ENCODE measurements at places on chromosomes 16 and 17.

GRCh38 chr17:67575325-67575724, 142.4 kb upstream of the NOL11 start:
- no peak for DNase-seq

- no peak for DNase-seq
Observed at GRCh38 chr16:66457888-66458287, 30.8 kb downstream of the BEAN1 start.

- no peak for DNase-seq
Observed at GRCh38 chr17:50868602-50869001, 2.4 kb upstream of the TOB1 start.

DNA sequence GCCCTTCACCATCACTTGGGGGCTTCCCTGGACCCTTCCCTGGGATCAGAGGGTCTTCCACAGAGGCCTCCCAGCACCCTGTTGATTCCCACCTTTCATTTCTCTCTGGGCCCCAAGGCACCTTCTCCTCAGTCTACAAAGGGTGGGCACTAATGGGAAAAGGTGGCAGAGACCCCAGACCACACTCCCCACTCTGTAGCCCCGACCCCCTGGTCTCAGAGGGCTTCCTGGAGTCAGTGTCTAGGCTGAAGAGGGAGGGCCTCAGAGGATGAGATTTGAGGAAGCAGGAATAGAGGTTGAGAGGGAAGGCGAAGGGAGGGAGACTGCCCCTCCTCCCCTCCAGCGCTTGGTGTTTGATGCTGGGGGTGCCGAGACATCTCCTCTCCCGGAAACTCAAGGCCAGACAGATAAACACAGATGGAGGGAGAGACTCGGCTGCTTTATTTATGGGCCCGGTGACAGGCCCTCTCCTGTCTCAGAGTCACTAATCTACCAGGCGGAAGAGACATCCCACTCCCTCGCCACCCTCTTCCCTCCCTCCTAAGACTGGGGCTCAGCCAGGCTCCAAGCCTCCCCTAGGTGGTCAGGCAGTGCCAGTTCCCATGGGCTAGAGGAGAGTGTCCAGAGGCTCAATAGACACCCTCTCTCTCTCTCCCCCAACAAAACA, 18.5 kb upstream of the SP2 start:
- DNase-seq: no peak

DNA sequence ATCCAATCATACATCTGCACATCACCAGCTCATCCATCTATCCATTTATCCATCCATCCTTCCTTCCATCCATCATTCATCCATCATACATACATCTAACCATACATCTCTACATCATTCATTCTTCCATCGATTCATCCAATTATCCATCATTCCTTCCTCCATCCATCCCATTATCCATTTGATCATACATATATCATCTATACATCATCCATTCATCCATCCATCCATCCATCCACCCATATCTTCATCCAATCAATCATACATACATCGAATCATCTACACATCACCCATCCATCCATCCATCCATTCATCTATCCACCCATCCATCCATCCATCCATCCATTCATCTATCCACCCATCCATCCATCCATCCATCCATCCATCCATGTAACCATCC, 29.3 kb upstream of the STH start:
- DNase-seq: no peak

DNA sequence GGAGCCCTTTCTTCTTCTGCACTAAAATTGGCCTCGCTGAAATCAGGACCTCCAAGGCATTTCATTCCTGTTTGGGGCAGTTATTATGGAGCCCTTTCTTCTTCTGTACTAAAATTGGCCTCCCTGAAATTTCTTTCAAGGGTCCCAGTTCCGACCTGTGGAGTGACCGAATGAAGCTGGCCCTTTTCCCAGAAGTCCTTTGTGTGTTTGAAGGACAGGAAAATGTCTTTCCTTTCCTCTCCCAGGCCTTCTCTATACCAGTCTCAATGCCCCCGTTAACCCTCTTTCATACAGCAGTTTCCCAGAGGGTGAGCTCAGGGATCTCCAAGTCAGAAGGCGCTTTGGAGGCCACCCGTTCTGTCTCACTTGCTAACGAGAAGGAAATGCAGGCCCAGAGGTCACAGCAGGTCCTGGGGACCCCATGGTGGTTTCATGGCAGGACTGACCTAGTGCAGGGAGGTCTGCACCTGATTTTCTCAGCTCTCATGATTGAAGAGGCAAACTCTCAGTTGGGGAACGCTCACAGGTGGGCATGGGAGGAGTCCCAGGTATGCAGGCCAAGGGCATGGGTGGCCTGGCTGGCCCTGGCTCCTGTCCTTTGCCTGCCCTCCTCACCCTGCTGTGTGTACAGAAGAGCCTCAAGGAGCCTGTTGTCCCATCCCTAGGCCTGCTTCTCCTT, 37.1 kb upstream of the DOC2B start:
- no peak for DNase-seq

DNA sequence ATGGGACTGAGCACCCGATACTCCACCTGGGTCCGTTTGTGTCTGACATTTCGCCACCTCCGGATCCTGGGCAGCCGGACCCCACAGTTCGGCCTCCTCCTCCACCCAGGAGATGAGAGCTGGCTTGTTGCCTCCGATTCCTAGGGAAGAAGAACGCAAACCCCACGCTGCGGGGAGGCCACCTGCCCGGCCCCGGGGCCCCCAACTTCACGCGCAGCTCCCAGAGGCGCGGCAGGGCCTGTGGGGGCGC, 542 bp downstream of the ZNF764 start:
- DNase-seq: no peak

DNA sequence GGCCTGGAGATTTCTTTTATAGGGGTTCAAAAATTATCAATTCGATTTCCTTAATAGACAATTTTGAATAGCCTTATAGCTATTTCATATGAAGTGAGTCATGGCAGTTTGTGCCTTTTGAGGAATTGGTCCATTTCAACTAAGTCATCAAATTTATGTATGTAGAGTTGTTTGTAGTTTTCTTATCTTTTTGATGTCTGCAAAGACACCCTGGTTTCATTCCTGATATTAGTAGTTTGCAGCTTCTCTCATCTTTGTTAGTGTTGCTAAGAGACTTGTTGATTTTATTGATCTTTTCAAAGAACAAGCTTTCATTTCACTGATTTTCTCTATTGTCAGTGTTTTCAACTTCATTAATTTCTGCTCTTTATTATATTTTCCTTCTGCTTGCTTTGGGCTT, 44.2 kb downstream of the N4BP1 start:
- no peak for DNase-seq

DNA sequence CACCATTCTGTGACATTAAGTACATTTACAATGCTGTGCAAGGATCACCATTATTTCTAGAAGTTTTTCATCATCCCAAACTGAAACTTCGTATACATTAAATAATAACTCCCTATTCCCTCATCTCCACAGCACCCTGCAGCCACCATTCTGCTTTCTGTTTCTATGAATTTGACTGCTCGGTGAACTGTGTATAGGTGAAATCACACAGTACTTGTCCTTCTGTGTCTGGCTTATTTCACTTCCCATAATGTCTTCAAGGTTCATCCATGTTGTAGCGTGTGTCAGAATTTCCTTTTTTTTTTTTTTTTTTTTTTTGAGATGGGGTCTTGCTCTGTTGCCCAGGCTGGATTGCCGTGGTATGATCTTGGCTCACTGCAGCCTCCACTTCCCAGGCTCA, 20.4 kb downstream of the RAP1GAP2 start:
- DNase-seq: no peak

DNA sequence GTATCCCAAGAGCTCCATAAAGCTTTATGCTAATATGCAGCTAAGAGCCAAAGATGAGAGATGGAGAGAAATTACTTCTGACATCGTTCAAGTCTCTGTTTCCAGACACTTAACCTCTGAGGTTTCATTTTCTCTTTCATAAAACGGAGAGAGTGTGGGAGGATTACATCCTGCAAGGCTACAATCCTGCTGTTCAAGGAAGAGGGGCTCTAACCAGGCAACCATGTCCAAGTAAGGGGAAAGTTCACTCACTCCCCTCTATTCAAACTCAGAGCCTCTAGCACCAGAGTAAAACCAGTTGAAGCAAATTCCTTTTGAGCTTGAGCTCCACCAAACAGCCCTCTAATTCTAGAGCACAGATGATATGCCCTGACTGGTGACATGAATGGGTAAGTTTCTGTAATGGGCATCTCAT, 397.4 kb downstream of the NPIPA8 start:
- no peak for DNase-seq

GRCh38 chr17:77208217-77208808, 67.5 kb downstream of the SEC14L1 start:
- no peak for DNase-seq

DNA sequence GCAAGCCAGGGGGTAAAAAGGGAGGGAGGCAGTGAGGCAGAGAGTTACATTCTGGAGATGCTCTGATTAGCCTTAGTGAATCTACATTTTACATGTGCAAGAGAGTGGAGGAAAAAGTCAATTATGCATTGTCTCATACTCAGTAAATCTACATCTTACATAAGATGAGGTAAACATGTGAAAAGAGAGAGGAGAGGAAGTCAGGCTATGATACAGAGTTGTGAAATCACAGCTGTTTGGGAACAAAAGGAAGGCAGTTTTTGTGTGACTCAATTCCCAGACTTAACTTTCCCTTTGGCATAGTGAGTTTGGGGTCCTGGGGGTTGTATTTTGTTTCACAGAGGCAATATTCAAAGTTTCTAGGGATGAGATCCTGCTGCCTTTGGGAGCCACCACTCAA, 67.8 kb downstream of the GP2 start:
- DNase-seq: no peak

DNA sequence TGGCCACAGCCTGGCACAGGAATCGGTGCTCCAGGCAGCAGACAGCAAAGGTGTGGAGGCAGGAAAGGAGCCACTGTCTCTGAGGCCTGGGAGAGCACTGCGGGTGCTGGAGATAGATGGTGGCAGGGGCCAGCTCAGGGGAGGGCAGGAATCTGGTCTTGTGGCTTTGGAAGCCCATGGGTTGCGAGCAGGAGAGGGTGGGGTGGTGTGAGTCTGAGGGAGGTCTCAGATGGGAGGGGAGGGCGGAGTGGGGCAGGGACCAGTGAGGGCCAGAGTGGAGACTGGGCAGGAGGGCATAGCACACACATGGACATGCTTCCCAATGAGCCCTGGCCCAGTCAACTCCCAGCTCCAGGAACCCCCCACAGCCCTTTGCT, 70.1 kb downstream of the SREBF1 start:
- no peak for DNase-seq

- DNase-seq: peak; percentile 92
Observed at GRCh38 chr17:18857864-18858566, at the start of gene PRPSAP2. PRPSAP2 (plus strand) TSS chr17:18858131; CDS start chr17:18865834, 7,703 bp downstream.

- no peak for DNase-seq
Observed at GRCh38 chr17:73623247-73623646, 21.0 kb downstream of the SDK2 start.

DNA sequence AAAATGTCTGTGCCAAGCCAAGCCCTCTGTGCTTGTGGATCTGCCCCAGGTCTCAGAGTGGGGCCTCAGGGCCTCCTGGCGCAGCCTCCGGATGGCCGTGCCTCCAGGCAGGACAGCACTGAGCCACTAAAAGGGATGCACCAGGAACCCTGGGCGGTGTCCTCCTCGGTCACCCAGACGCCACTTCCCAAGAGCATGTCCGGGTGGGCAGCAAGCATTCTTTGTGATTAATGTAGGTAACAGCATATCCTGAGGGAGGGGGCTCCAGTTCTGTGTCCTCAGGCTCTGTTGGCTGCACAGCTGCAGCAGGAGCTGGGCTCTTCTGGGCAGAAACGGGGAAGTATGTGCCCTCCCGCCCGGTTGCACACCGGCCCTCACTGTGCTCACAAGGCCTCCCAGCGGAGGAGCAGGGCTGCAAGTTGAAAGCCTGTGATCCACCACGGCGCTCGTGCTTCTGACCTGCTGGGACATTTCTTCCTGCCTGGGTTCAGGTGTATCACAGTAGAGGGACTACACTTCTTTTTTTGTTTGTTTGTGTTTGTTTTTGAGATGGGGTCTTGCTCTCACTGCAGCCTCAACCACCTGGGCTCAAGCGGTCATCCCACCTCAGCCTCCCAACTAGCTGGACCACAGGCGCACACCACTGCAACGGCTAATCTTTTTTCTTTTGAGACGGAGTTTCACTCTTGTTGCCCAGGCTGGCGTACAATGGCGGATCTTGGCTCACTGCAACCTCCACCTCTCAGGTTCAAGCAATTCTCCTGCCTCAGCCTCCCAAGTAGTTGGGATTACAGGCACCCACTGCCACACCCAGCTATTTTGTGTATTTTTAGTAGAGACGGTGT, 37.9 kb upstream of the CHMP6 start:
- no peak for DNase-seq

DNA sequence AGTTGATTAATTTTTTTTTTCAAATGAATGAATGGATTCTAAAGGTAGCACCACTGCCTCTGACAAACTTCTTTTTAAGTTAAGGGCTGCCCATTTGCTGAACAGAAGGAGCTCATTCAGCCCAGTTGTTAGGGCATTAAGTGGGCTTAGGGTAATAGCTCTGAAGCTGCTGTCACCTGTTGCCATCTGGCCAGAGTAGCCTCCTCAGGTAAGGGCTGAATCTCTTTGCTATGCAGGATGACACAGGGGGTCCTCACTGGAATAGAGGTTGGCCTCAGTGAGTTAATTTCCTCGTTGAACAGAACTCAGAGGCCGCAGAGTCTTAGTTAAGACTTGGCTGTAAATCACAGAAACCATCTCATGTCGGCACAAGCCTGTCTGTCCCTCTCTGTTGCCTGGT, 232.8 kb downstream of the CCDC182 start:
- DNase-seq: no peak

DNA sequence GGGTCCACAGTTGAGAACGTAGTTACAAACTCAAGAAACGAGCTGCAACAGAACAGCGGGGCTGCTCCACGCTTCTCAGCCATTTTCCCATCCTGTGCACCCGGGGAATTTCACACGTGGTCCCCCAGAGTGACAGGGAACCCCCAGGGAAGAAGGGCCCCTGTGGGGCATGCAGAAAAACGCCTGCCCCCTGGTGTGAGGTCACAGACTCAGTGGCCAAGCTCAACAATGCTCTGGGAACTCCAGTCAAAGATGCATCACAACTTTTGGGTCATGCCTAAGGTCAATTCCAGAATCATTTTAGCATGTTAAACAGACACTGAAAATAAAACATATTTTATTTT, 115.4 kb downstream of the ZNF778 start:
- DNase-seq: no peak

- no peak for DNase-seq
Observed at GRCh38 chr17:40793832-40794231, 5.9 kb downstream of the KRT28 start.

DNA sequence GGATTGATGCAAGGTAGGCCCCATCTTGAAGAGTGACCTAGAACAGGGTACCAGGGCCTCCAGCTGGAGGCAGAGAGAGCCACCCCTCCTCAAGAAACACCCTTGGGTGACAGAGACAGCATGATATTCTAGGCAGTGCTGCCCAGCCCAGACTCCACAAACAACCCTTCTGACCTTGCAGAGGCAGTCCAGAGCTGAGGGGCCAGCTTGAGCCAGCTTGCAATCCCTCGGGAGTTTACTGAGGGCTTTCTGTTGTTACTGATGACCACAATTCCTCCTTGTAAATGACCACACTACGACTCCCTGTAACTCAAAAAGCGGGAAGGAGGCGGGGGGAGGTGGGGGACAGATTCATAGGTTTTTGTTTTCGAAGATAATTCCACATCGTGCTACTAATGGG, 18.6 kb upstream of the MNT start:
- no peak for DNase-seq
